ENCODE measurements at places on chromosomes 4 and X.

DNA sequence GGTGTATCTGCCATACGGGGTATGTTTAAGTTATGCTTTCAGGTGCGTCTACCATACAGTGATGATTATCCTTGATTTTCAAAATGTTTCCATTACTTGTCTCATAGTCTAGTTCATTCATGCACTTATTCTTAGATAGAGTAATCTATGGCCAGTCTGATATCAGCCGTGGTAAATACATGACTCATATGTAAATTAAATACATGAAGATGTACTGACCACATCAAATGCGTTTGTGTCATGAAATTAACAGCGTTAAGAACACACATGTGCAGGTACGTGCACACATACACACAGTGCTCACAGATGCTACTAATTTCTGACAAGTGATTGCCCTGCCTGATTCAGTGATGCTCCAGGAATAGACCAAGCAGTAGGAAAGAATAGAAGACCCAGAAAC, 75.2 kb upstream of the EXOC1L start:
- no peak for DNase-seq

- DNase-seq: no peak
These were observed 210.2 kb upstream of the GYPA start for GRCh38 chr4:144350706-144351105.

DNA sequence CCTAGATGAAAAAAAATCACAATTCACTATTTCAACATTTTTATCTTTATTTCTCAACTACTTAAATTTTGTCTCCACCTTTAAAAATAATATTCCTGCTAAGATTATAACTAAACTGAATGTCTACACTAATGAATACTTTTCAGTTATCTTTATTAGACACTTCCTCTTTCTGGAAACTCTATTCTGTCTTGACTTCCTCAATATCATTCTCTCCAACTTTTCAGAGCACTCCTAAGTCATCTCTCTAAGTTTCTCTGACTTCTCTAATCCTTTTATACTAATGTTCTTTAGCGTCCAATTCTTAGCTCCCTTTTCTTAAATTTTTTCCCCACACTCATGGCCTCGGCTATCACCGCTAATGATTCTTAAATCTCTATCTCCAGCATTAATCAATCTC, 374.2 kb downstream of the FBXO8 start:
- DNase-seq: no peak

DNA sequence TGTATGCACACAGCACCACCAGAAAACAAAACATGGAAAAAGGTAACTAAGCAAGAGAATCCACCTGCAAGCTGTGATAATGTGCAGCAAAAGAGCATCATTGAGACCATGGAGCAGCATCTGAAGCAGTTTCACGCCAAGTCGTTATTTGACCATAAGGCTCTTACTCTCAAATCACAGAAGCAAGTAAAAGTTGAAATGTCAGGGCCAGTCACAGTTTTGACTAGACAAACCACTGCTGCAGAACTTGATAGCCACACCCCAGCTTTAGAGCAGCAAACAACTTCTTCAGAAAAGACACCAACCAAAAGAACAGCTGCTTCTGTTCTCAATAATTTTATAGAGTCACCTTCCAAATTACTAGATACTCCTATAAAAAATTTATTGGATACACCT, 90.2 kb downstream of the TET2 start:
- DNase-seq: no peak

- no peak for DNase-seq
These were observed 149.2 kb upstream of the ANKRD50 start for GRCh38 chr4:124861761-124862160.

DNA sequence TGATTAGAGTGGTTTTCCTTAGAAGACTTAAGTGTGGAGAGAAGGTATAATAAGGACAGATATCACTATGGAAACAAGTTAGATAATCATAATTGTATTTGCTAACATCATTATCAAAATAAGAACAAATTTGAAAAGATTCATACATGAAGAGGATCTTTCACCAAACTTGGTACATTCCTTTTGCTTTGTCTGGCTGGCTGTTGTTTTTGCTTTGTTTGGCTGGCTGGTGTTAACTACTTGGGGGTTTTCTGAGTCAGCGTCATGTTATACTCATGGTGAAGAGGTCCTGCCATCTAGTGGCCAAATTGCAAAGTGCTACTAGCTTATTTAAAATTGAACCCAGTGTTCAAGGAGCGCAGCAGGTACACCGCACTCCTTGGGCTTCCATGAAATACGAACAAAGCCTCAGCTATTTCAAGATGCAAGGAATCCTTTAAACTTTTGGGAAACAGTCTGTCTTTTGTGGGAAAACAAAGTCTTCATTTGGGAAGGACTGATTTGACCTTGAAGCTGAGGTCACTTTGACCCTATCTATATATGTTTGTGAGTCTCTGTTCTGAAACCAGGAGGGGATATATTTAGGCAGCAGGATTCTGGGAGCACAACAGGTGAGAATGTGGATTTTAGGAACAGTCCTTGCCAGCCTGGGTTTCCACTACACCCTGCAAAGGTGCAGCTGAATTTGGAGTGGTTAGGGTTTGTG, 129.7 kb downstream of the PLS3 start:
- peak; percentile 1 for DNase-seq

GRCh38 chr4:131348263-131348662, 1800.8 kb upstream of the PCDH10 start:
- DNase-seq: no peak

DNA sequence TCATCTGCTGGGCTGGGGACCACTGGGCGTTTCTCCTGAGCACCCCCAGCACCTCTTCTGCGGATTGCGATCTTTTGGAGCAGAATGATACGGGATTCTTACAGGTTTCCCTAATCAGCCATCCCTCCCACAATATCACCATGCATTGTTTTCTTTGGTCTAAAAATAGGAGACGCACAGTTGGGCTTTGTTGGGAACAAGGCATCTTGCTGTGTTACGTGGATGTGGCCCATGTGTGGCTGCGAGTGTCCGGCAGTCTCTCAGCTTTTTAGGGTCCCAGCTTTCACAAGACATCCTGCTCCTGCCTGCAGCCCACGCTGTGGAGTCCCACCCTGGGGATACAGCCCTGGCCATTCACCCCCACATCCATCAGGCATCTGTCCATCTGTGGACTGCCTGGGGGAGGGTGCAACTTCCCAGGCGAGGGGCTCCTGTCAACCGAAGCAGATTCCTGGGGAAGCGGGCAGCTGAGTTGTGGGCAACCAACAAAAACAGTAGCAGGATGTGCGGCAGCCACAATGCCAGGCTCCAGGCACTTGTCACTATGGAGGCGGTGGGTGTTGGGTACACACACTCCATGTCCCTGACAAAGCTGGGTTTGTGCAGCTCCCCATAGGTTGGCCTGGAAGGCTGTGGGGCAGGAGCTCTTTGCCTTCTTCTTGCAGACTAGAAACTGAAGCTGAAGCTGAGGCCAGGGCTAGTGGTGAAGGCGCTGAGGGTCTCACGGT, 185.5 kb upstream of the PSAPL1 start:
- no peak for DNase-seq

GRCh38 chr4:173288296-173288695, 45.9 kb downstream of the HMGB2 start:
- DNase-seq: peak; percentile 22

DNA sequence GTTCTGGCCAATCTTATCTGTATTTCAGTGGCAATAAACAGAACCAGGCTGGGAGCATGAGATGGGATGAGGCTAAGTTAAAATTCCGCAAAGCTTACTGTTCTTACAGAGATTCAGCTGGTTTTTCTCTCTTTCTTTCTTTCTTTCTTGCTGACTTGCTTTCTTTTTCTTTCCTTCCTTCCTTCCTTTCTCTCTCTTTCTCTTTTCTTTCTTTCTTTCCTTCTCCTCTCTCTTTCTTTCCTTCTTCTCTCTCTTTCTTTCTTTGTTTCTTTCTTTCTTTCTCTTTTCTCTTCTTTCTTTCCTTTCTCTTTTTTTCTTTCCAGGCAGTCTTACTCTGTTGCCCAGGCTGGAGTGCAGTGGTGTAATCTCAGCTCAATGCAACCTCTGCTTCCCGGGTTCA, 24.4 kb downstream of the SPACA5B start:
- DNase-seq: no peak

- no peak for DNase-seq
These were observed 218.6 kb downstream of the GRID2 start for GRCh38 chr4:92522356-92522755.

GRCh38 chr4:47251348-47252135, 212.0 kb downstream of the COMMD8 start:
- DNase-seq: no peak

GRCh38 chr4:153296040-153296823, 48.3 kb upstream of the MND1 start:
- DNase-seq: no peak

GRCh38 chrX:96682516-96682915, 2.1 kb upstream of the DIAPH2 start:
- no peak for DNase-seq

DNA sequence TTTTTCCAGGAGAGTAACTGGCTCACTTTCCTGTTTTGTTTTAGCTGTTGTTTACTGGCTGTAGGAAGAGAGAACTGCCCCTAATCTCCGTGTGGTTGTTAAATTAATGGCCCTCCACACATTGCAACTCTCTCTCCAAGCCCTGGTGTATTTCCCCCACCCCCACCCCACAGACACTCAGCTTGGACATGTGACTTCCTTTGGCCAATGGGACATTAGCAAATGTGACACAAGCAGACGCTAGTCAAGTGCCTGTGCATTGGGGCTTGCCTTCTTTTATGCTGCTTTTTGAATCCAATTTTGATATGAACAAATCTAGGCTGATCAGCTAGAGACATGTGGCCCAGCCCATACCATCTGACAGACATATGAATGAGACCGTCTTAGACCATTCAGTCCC, 59.6 kb upstream of the TAB3 start:
- DNase-seq: no peak

DNA sequence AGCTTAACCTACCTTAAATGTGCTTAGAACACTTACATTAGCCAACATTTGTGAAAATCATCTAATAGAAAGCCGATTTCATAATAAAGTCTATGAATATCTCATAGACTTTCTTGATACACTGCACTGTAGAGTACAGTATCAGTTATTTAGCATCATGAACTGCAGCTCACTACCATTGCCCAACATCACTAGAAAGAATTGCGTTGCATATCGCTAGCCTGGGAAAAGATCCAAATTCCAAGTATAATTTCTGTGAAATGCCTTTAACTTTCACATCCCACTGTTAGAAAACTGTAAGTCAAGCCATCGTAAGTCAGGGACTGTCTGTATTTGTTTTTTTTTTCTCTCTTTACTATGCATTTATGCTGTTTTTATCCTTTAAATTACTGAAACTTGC, 918.6 kb upstream of the PABPC4L start:
- no peak for DNase-seq

DNA sequence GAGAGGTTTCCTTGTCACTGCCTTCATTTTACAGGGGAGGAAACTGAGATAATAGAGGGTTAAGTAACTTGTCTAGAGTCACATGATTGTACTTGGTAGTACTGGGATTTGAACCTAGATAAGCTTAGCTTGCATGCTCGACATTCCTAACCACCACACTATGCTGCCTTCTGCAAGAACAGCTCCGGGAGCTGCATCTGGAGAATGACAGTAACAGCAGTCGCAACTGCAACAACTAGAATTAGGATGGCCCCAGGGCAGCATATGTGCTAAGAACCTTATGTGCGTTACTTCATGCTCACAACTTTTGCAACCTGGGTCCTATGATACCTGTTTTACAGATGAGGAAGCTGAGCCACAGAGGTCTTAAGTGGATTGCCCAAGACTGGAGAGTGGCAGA, 89.5 kb upstream of the LCORL start:
- no peak for DNase-seq

- no peak for DNase-seq
These were observed 580 bp upstream of the PLS3 start for GRCh38 chrX:115560211-115560977.

DNA sequence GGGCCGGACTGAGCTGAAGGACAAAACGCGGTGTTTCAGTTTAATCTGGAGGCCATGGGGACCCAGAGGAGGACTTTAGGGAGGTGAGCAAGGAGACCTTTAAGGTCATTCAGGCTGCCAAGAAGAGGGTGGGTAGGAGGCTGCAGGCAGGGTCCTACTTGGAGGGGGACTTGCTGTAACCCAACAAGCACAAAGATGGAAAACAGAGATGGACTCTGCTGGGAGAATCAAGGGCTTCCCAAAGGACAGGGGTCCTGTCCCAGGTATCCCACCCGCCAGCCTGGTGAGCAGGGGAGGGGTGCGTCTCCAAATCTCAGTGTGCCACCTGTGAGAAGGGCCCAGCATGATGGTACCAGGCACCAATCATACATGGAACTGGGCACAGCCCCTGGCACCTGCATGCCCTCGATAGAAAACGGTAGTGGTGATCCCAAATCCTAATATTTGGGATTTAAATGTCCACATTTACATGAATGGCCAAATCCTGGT, 3.9 kb upstream of the HAUS3 start:
- no peak for DNase-seq

GRCh38 chr4:45732161-45732560, 391.7 kb downstream of the GABRG1 start:
- DNase-seq: no peak

GRCh38 chr4:152618971-152619370, 60.8 kb downstream of the TMEM154 start:
- DNase-seq: no peak

DNA sequence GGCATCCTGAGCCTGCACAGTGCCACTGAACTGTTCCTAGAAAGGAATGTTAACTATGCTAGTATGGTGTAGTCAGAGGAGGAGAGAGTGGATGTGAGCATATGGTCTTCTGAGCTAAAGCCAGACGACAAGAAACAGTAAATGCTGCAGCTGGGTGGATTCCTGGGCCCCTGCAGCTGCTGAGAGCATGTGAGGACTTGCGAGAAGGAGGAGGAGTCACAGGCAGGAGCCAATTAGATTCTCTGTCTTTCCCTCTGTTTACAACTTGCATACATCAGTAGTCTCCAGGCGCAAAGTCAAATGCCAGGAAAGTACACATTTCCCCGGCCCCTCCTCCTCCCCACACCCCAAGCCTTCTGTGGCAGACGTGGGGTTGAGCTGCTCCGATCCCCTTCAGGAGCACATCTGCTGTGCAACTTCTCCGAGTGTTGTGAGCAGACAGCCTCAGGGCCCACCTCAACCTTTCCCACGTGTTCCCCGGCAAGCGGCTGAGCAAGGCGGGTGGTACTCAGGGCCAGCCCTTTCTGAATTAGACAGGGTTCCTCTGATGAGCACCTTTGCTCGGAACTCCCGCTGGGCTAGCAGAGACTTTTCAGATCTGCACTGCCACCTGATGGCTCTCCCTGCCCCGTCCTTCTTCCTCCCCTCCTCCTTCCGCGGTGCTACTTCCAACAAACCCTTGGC, 108.7 kb upstream of the ATP6AP2 start:
- no peak for DNase-seq

DNA sequence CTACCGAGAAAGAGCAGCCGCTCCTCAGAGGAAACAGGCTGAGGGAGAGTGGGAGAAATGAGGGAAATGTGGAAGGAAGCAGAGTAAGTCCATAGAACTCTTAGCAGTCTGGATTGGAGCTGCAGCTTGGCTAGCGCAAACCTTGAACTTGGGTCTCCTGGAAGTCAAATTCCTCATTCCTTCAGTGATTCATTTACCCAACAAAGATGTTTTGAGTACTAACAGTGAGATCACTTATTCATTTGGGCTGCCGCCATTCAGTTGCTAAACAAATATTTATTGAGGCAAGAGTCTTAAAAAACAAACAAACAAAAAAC, 51.5 kb downstream of the SEL1L3 start:
- no peak for DNase-seq

GRCh38 chr4:82562564-82562854, 721 bp upstream of the TMEM150C start:
- DNase-seq: no peak

Measured in activated T-helper 1 cell treated with Interleukin-2 at 50 U/mL for 16 hours (primary cell).